Testis (tissue), 5 donors: ENCODE measurements at places on chromosomes 6 and 20. TPM values are rescaled to one million over a fixed set of nuclear protein-coding genes. Genes with fewer than 3 reads are reported as not detected.

- H3K27me3 ChIP-seq, result no peaks in the 10 kb centered on the region
- no peaks in the 10 kb centered on the region for H3K36me3 ChIP-seq
- DNase-seq, result no peak
These were observed 587 bp downstream of the IP6K3 start for GRCh38 chr6:33746036-33746600.

DNA sequence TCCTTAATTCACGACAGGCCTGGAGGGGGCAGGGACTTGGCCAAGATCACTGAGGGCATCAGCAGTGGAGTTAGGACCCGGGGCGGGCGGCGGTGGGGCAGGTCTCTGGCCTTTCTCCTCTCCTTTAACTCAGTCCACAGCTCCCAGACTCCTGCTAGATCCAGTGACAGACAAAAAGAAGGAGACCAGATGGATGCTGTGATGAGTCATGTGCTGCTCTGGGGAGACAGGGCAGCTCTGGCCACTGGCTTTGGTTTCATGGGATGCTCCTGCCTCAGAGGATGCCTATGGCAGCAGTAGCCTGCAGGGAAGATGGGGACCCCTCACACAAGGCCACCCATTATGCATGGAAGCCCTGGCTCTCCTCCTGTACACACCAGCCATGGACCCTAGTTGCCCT lies 20.5 kb downstream of the EPB41L1 start:
- DNase-seq, result no peak
- no peaks in the 10 kb centered on the region for H3K36me3 ChIP-seq

DNA sequence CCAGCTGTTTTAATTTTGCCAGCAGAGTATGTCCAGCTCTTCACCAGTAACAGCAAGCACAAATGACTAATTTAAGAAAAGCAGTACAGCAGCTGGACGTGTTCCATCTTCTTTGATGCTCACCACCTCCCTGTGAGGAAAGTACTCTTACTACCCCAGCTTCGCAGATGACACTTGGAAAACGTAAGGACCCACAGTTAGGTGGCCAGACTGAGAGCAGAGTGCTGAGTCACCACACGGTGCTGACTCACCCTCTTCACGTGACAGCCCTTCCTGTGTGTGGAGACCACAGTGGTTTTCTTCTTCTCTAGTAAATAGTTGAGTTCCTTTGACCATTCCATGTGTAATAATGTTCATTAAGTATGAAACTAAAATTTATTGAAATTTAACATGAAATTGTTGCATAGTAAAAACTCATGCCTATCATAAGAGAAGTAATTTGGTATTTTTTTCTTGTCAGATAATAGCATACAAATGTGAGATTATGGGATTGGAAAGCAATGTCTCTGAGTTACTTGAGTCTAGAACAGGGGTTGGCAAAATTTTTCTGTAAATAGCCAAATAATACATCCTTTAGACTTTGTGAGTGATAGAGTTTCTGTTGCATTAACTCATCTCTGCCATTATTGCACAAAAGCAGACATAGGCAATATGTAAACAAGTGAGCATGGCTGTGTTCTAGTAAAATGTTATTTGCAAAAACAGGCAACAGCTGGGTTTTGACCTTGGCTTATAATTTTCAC lies 76.6 kb downstream of the SLX4IP start:
- DNase-seq, result peak; percentile 89
- no peak overlapping the region for H3K4me3 ChIP-seq
- no peaks in the 10 kb centered on the region for H3K36me3 ChIP-seq
- peaks cover 40% of the 10 kb centered on the region for H3K4me1 ChIP-seq
- H3K27ac ChIP-seq, result peak overlapping the region; percentile 68
- no peaks in the 10 kb centered on the region for H3K27me3 ChIP-seq

DNA sequence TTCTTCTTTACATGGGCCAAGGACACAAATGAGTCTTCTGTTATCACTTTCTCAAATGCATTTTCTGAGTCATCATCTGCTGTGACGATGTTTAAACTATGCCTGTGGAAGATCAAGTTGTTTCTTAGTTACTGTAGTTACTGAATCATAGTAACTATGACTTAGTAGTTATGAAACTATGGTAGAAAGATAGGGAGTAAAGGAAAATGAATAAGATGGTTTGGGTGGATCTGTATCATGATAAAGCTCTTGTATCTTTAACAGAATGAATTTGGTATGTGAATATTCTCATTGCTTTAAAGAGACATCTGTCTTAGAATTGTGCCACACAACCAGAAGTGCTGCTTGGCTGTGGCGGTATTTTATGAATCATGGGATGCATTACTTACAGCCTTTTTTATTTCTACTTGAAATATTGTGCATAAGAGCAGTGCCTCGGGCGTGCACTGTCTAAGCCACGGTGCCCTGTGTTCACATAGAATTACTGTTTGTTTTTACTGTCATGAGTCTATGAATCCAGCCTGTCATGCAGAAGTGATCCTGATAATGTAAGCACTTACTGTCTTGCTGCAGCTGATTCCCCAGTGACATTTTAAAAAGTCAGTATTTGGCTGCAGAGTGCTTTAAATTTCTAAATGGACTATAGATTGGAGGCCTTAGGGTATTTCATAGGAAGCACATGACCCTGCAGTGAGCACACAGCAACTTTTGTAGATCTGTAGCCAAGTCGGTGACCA lies 215.2 kb downstream of the TMEM242 start:
- no peaks in the 10 kb centered on the region for H3K27me3 ChIP-seq
- no peak for DNase-seq
- H3K4me3 ChIP-seq, result no peak overlapping the region
- H3K27ac ChIP-seq, result no peak overlapping the region

The NMBR gene
- total RNA-seq, result 2.2 TPM

The TBX18 gene
- 4.6 TPM for total RNA-seq
